Mucosa of descending colon (tissue), 3 donors: ENCODE measurements at places on chromosomes 13 and 19. TPM values are rescaled to one million over a fixed set of nuclear protein-coding genes. Genes with fewer than 3 reads are reported as not detected.
A peak's percentile ranks its signal among the peaks of the same experiment; 100 is the strongest.

TEKTIP1 gene
- 3.2 TPM for total RNA-seq

CEACAM3 gene
- 2.5 TPM for total RNA-seq

CYP2A6 gene
- total RNA-seq, result 0.61 TPM

ETV2 gene
- total RNA-seq, result 0.76 TPM

MYH14 gene
- total RNA-seq, result 606 TPM

ICAM4 gene
- total RNA-seq, result 0.24 TPM

IQCN gene
- total RNA-seq, result 8.0 TPM

PLPP2 gene
- 107 TPM for total RNA-seq

CPB2 gene
- not detected for total RNA-seq

AXL gene
- total RNA-seq, result 93.6 TPM

EHD2 gene
- total RNA-seq, result 10.8 TPM

- DNase-seq, result peak; percentile 86
Observed at GRCh38 chr19:46951171-46951986, 68.3 kb upstream of the NPAS1 start.

DNA sequence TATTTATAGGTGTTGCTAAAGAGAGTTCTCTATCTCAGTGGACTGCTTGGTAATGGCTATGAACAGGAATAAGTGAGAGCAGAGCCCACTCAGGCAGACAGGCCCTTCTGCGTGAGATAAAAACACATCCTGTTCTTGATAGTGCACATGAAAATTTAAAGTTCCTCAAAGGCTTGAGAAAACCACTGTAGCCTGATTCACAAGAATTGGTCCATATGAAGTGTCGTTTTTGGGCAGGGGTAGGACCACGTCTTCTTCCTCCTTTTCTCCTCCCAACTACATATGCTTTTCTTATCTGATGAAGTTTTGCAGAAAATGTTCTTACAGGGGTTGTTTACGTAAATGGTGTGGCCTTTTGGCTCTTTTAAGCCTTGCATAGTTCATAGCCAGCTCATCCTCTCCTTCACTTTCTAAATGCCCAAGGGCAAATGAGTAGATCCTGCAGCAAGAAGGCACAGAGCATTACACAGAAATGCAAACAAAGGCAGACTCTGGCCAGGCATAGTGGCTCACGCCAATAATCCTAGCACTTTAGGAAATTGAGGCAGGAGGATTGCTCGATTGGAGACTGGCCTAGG, 53.8 kb downstream of the RNF6 start:
- no peak for DNase-seq

- no peak for DNase-seq
Observed at GRCh38 chr13:51225029-51225428, 2.8 kb downstream of the FAM124A start.

GRCh38 chr19:15476325-15476724, 3.0 kb downstream of the PGLYRP2 start:
- DNase-seq, result no peak

- DNase-seq, result no peak
Observed at GRCh38 chr13:71156550-71156949, 710.5 kb downstream of the DACH1 start.

DNA sequence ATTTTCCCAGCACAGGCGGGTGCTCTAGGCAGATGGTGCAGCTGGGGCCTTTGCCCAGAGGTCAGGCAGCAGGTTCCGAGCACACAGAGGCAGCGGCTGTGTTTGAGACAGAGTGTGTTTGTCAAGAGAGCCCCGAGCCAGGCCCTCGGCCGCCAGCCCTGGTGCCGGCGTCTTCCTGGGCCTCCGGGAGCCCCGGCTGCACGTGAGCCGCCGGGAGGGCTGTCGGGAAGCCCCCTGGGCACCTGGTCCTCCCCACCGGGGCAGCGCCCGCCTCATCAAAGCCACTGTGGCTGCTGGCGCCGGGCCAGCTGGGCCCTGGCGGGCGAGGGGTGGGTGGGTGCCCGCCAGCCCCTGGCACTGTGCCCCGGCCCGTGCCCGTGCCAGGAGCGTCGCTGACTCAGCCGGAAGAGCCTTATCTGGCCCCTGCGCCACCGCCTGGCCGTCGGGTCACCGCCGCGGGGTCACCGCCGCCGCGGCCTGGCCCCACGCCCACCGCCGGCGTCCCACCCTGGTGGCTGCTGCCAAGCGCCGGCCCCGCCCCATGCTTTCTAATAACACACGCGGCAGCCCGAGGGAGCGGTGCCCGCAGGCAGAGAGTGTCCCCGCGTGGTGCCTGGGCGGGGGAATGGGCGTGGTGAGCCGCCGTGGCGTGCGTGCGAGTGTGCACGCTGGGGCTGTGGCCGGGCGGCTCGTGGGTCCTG, 14.9 kb downstream of the ARID3A start:
- peak; percentile 86 for DNase-seq

- no peak for DNase-seq
Observed at GRCh38 chr19:56837004-56837403, 3.5 kb downstream of the PEG3 start.

DNA sequence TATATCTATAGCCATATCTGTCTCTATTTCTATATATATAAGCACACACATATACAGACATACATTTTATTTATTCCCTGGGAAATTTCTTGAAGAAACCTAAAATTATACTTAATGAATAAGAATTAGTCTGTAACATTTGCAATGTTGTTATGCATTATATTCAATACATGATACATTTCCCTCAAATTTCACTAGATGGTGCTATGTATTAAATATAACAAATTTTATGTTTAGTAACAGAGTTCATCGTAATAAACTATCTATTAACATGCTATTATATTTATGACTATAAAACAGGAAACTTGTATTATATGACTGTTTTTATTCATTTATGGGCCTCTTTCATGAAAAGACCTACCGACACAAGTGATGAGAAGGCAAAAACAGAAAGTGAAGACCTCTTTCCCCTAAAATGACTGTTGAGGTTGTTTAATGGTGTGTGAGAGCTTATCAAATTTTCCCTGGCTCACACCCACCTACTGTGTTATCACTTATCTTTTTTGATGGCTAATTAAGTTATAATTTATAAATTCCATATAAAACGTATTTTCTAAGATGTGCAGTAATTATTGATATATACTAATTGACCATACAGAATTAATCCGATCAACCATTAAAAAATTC, 881.9 kb downstream of the SLITRK6 start:
- DNase-seq, result no peak

DNA sequence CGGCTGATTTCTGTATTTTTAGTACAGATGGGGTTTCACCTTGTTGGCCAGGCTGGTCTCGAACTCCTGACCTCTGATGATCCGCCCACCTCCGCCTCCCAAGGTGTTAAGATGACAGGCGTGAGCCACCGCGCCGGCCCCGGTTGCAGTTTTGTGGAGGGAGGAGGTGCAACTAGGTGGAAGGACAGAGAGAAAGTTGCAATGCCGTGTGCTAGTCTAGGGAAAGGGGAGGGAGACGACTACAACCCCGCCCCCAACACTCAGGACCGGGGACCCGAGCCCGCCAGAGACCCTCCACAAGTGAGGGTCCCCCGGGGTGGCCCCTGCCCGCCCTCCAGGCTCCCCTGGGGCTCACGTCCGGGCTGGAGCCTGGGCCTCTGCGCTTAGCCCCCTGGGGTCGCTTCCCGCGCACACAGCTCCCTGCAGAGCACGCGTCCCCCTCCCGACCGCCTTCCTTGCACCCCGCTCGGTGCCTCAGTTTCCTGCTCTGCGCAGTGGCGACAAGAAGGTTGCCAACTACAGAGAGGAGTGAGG, 1.2 kb upstream of the ARID3A start:
- peak; percentile 56 for DNase-seq

GRCh38 chr19:30011051-30011578, 69.1 kb downstream of the URI1 start:
- DNase-seq, result no peak

- DNase-seq, result peak; percentile 62
Observed at GRCh38 chr19:10961073-10961860, 437 bp downstream of the SMARCA4 start.

DNA sequence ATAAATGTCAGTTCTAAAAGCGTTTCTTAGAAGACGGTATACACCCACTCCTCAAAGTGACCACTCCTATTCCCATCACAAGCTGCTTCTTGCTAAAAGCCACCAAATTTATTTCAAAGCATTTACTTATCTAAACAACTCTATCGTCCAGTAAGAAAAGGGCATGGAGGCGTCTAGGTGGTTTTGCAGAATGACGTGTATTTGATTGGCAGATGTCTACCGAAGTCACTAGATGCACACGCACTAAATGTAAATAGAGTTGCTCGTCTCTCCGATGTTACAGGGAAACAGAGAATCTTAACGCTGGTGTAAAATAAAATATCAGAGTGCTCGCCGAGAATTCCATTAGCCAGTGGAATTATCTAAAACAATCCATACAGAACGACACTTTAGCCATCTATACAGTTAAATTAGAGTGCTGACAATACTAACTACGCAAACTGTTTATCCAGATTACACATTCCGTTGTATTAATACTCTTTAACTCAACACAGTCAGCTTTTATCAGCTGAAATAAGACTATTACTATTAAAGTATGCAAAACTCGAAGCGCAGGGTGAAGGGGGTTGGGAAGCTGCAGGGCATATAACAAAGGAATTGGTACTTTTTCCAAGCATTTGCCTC, 1.9 kb downstream of the KLF12 start:
- no peak for DNase-seq

GRCh38 chr19:11247934-11248333, 8.5 kb downstream of the ANGPTL8 start:
- no peak for DNase-seq

DNA sequence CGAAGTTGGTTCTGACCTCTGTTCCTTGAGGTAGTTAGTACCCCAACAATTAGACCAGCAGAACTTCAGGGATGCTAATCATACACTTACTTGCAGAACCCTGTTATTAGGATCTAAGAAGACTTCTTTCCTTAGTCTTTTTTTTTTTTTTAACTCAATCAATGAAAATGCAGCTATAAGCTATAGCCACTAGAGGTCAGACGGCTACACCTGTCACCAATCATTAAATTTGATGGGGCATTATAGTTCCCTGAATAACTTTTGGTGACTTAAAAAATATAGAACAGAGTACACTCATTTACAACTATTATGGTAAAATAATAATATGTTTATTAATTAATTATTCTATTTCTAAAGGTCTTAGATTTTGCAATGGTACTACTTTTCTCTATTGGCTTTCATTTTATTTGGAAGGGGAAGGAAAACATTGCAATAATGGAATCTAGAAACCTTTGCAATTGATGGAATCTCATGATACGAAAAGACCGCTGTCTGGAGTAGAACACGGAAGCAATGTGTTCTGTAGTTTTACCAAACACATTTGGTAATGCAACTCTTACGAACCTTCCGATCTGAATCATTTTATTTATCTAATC, 483.2 kb downstream of the DIAPH3 start:
- DNase-seq, result no peak

GRCh38 chr19:33724021-33724720, 72.5 kb upstream of the KCTD15 start:
- DNase-seq, result no peak

GRCh38 chr13:25192936-25193335, 20.8 kb upstream of the AMER2 start:
- no peak for DNase-seq

- no peak for DNase-seq
Observed at GRCh38 chr13:41282129-41282571, 18.8 kb upstream of the MTRF1 start.

DNA sequence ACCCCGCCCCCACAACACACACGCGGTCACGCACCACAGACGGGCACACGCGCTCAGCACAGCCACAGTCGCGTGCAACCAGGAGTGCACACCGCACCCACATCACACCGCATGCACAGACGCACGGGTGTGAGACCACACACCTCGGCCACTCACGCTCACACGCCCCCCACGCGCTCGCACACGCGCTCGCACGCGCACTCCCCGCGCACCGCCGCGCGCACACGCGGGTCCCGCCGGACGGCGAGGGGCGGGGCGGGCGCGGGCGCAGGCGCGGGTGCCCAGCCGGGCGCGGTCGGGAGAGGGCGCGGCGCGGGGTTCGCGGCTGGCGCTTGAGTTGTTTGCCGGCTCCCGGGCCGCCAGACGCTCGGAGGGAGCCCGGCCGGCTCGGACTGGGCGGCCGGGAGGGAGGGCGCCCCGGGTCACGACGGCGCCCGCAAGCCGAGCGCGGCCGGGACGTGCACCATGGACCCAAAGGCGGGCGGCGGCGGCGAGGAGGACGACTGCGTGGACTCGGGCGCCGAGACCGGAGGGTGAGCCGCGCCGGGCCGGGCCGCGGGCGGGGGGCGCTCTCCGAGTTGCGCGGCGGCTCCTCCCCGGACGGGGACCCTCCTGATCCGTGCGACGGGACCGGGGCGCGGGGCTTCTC, at the start of gene FAM124A:
FAM124A (plus strand) TSS at position 362 of the 649 bp plus-strand sequence; CDS start at position 466, 104 bp downstream.
- no peak for DNase-seq

- DNase-seq, result no peak
Observed at GRCh38 chr13:91312324-91312723, 35.2 kb upstream of the MIR17HG start.
